ENCODE measurements at places on chromosomes 12 and 14. TPM values are rescaled to one million over a fixed set of nuclear protein-coding genes. Genes with fewer than 3 reads are reported as not detected.

The PAPLN gene
- total RNA-seq, result 3.2 TPM

The MYO1H gene
- 0.52 TPM for total RNA-seq

The MMP19 gene
- total RNA-seq, result 2.1 TPM

The DPPA3 gene
- not detected for total RNA-seq

The CAPRIN2 gene
- total RNA-seq, result 30.2 TPM

The ASB8 gene
- 89.0 TPM for total RNA-seq

The EML1 gene
- total RNA-seq, result 42.9 TPM

The CCDC184 gene
- total RNA-seq, result 1.1 TPM

The MLH3 gene
- total RNA-seq, result 19.1 TPM

The TSPAN8 gene
- not detected for total RNA-seq

The ATXN3 gene
- total RNA-seq, result 15.9 TPM

The SLC7A8 gene
- total RNA-seq, result 6.4 TPM

The ALX1 gene
- not detected for total RNA-seq

The YARS2 gene
- total RNA-seq, result 11.8 TPM

The SPTSSA gene
- total RNA-seq, result 14.2 TPM

The MEG3 gene
- total RNA-seq, result 20.6 TPM

The PTPN21 gene
- total RNA-seq, result 37.8 TPM

The TRMT5 gene
- 5.7 TPM for total RNA-seq

The TAS2R20 gene
- total RNA-seq, result 0.42 TPM

The PRH1 gene
- total RNA-seq, result 3.8 TPM

The DCP1B gene
- 1.7 TPM for total RNA-seq
